SK-N-SH treated with all-trans-retinoic acid at 6 μM for 48 hours (cell line): ENCODE measurements at places on chromosomes 13 and 19.

- ATAC-seq: peak; percentile 75
These were observed 36.7 kb upstream of the USPL1 start for GRCh38 chr13:30580852-30581502.

GRCh38 chr19:33435706-33436359 is 62.3 kb downstream of the CEBPG start:
- no peak for ATAC-seq

DNA sequence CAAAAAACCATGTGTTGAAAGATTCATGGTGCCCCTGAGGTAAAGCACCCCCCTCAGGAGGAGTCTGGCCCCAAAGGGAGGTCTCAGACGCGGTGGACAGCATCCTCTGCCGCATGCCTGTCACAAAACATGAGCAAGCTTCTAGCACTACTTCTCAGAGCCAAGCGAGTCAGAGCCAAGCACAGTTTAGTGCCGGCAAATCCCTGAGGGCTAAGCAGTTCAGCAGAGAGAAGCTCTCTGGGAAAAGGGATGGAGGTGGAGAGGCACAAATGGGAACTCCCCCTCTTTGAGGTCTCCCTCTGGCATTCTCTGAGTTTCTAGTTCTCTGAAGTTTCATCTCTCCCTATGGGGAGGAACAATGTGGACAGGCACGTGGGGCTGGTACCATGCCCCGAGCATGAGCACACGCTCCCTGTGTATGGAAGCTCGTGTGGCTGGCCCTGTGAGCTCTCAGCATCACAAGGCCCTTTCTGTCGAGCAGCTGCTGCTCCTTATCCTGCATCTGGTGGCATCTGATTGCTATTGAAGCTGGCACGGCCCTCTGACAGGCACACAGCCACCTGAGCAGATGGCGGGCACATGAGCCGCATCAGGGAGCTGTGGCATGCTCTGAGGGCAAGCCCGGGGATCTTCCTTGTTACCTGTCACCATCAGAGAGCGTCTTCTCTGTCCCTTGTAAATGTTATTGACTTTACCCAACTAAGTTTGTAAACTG is 325.1 kb downstream of the SLC7A1 start:
- ATAC-seq: no peak

DNA sequence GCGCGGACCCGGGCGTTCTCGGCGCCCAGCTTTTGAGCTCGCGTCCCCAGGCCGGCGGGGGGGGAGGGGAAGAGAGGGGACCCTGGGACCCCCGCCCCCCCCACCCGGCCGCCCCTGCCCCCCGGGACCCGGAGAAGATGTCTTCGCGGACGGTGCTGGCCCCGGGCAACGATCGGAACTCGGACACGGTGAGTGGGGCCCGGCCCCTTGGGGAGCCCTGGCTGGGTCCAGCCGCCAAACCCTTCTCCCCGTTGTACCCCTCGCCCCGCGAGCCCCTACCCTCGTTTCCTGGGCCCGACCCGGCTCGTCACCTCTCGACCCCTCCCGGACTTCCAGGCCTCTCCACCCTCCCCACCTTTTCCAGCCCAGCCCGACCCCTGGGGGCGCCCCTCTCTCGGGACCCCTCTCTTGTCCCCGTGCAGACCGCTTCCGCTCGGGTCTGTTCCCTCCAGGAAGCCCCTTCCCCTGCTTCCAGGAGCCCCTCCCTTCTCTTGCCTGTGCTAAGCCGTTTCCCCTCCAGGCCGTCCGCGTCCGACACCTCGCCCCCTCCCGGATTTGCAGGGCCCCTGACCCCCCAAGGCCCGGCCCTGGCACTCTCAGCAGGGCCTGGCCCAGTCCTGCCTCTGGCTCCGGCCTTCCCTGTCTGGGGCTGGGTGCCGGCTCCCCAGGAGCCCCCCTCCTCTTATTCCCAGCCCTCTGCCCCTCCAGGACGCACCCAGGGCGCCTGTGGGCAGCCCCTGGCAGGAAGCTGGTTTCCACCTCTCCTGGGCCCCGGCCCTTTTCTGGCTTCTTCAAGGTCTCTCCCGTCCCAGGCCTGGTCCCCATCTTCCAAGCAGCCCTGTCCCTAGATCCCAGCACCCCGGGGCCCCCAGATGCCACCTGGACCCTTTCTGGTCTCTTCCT is 632 bp downstream of the MARK4 start:
- peak; percentile 50 for ATAC-seq

- peak; percentile 98 for ATAC-seq
These were observed 42.2 kb downstream of the DLEU7 start for GRCh38 chr13:50801087-50801931.

- ATAC-seq: peak; percentile 43
These were observed 535 bp downstream of the BSG start for GRCh38 chr19:572743-573518.

DNA sequence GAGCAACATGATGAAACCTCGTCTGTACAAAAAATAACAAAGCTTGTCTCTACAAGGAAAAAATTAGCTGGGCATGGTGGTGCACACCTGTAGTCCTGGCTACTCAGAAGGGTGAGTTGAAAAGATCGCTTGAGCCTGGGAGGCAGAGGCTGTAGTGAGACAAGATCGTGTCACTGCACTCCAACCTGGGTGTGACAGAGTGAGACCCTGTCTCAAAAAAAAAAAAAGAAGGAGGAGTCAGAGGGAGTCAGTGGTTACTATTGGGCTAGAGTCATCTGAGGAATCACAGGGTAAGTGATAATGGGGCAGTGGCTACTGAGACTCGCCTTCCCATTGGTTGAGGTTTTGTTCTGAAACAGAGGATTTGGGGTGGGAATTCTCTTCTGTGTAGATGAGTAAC is 1.9 kb upstream of the GPI start:
- no peak for ATAC-seq

GRCh38 chr13:42752731-42753130 is 28.7 kb upstream of the FAM216B start:
- no peak for ATAC-seq

DNA sequence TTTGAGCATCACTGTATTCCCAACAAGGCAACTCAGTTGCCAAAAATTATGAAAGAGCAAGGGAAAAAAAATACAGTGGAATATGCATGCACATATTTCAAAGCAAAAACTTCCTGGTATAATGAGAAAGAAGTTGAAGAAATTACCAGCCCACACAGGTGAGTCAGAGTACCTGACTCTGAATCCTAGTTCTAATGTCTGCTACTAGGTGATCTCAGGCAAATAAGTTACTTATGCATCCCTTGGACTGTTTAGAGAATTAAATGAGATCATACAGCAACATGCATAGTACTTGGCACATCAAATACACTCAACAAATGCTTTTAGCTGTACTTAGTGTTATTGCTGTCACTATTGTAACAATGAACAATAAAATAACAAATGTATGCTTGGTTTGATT is 144.9 kb downstream of the MIPEP start:
- ATAC-seq: no peak

- ATAC-seq: no peak
These were observed 12.8 kb downstream of the RGCC start for GRCh38 chr13:41470196-41470595.

DNA sequence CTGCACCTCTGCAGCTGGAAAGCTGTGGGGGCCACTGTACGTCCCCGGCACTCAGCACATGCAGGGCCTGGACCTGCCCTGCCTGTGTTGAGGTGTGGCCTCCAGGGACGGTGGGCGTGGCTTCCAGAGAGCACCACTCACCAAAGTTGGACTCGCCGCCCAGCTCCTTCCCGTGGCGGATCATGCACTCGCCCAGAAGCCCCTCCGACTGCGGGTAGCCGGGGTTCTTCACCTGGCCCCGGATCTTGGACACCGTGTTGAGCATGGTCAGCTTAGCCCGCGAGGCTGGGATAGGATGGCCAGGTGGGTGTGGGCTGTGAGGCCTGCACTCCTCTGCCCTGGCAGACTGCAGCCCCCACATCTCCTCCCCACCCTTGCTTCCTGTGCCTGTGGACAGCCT is 22.0 kb downstream of the MPND start:
- no peak for ATAC-seq
